WERI-Rb-1 (cell line): ENCODE measurements at places on chromosomes 11 and 22.
A peak's percentile ranks its signal among the peaks of the same experiment; 100 is the strongest.

GRCh38 chr22:28146401-28147314, 227.6 kb upstream of the PITPNB start:
- peak; percentile 18 for DNase-seq

DNA sequence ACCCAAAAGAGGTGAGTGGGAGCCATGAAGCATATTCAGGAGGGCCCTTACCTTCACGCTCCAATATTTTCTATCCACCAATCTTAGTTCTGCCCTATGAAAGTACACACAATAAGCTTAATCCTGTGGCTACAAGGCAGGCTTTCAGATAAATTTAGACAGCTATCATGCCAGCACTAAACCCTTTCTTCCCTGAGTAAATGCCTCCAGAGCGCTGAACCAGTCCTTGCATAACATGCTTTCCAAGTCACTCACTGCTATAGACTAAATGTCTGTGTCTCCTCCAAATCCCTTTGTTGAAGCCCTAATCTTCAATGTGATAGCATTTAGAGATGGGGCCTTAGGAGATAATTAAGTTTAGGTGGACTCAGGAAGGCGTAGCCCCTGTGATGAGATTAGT, 50.3 kb upstream of the FIBIN start:
- no peak for DNase-seq

- DNase-seq, result no peak
Observed at GRCh38 chr11:134559602-134559962, 147.5 kb upstream of the B3GAT1 start.

- DNase-seq, result no peak
Observed at GRCh38 chr11:44728491-44728910, 1.7 kb downstream of the TSPAN18 start.

GRCh38 chr11:2144544-2145248, 5.5 kb upstream of the IGF2 start:
- no peak for DNase-seq

- DNase-seq, result no peak
Observed at GRCh38 chr22:18136563-18137320, 13.2 kb upstream of the USP18 start.

- DNase-seq, result no peak
Observed at GRCh38 chr22:32222991-32223390, 18.1 kb upstream of the RFPL2 start.
